Left kidney (tissue), 8 donors: ENCODE measurements at places on chromosomes 2 and 18. TPM values are rescaled to one million over a fixed set of nuclear protein-coding genes. Genes with fewer than 3 reads are reported as not detected.

DNA sequence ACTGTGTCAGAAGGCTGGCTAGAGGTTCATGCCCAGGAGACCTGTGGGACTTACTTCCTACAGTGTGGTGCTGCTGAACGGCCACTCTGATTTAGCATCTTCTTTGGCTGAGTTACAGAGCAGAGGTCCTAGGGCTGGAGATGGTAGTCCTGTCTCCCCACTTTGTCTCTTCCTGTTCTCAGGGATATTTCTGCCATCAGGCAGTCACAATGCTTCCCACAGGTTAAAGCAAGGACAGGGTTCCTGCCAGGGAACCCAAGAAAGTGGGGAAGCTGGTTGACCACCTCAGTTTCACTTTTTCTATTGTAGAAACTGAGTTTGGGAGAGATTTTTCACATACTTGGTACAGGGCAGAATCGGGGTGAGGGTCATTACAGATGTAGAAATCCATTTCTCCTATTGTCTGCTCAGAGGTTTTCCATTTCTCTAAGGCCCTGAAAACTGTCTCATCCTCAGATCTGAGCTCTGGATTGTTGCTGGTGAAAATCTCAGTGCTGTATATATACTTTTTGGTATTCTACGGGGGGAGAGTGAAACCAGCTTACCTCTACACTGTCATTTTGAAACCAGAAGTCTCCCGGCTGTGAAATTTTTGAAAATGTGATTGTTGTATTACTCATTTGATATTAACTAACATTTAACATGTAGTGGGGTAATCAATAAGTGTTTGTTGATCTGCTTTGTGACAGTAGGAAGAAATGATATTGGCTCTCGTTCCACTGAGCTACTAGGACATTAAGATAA is 37.0 kb upstream of the MEP1B start:
- no peak for DNase-seq

- no peak for DNase-seq
Measured at GRCh38 chr2:236960531-236960930, 125.2 kb upstream of the COPS8 start.

DNA sequence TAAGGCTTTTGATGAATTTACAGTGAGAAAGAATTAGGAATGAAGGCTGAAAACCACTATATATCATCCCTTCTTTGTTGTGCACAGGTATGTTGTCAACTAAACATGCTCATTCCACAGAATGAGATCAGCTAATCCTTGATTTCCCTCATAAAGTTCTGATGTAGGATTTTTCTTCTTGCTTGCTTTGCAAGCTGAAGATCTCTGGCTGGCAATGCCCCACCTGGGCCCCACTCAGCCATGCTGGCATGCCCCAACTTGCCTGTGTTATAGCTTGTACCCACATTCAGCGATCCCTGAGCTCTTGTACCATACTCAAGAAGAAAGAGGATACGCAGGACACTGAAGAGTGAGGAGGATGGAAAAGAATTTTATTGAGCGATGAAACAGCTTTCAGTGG is 18.0 kb upstream of the SERPINB11 start:
- no peak for DNase-seq

DNA sequence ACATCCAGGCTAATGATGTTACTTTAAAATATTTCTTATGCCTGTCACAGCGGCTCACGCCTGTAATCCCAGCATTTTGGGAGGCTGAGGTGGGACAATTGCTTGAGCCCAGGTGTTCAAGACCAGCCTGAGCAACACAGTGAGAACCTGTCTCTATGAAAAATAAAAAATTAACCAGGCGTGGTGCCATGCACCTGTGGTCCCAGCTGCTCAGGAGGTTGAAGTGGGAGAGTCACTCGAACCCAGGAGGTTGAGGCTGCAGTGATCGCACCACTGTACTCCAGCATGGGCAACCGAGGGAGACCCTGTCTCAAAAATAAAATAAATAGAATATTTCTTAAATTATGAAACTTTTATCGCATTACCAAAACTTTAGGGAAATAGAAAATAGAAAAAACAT is 28.1 kb upstream of the ACTR3 start:
- DNase-seq: no peak

GRCh38 chr2:949384-950079 is 1.1 kb upstream of the SNTG2 start:
- DNase-seq: no peak

GRCh38 chr2:197190100-197190432 is 120.5 kb downstream of the ANKRD44 start:
- DNase-seq: no peak

The LOXHD1 gene
- 1.4 TPM for polyA plus RNA-seq

The DLX2 gene
- not detected for polyA plus RNA-seq

The MMADHC gene
- polyA plus RNA-seq: 125 TPM

The COL5A2 gene
- polyA plus RNA-seq: 133 TPM

The FARP2 gene
- 72.2 TPM for polyA plus RNA-seq

The MYO7B gene
- polyA plus RNA-seq: 22.8 TPM

The SMARCAL1 gene
- polyA plus RNA-seq: 30.3 TPM

The EMILIN1 gene
- polyA plus RNA-seq: 57.7 TPM
